Activated T-helper 1 cell treated with anti-CD3 and anti-CD28 coated beads, Interleukin-12 subunit alpha, Interleukin-12 subunit beta, Interleukin-2, Interleukin-4 antibody, amounts not matched to agents 30 ng/mL and 10 ng/mL and 1 ng/mL, durations not matched to agents 14 hours and 24 hours and 36 hours (primary cell): ENCODE measurements at places on chromosomes 12 and 14. TPM values are rescaled to one million over a fixed set of nuclear protein-coding genes. Genes with fewer than 3 reads are reported as not detected.

DNA sequence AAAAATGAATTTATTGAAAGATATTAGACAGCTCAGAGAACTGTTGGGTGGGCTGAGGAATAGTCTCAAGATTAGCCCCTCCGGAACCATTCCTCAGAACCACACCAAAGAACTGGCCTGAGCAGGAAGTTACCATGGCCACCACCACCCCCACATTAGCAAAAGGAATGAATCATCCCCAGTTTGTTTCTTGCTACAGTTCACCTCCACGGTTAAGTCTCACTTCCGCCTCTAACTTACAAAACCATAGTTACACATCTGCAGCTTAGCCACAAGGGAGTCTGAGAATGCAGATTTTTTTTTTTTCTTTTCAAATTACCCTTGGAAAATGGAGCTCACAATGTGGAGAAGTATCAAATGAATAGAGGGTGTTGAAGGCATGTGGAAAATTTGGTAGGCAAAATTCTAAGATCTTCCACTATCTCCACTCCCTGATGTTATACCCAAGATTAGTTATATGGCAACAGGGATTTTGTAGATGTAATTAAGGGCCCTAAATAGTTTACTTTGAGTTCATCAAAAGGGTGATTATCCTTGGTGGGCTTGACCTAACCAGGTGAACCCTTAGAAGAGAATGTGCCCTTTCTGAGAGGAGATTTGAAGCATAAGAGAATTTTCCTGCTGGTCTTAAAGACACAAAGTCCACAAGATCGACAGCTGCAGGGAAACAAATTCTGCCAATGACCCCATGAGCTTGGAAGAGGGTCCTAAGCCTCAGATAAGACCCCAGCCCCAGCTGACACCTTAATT lies 129.8 kb upstream of the KRR1 start:
- DNase-seq = peak; percentile 32

- DNase-seq = no peak
Measured at GRCh38 chr12:115998794-115999478, 278.6 kb downstream of the MED13L start.

GRCh38 chr12:60308366-60308991 lies 712.6 kb downstream of the SLC16A7 start:
- no peak for DNase-seq

- no peak for DNase-seq
Measured at GRCh38 chr12:4307593-4308333, 13.2 kb upstream of the TIGAR start.

GRCh38 chr12:109782326-109782703 lies 50.9 kb downstream of the TRPV4 start:
- no peak for DNase-seq

DNA sequence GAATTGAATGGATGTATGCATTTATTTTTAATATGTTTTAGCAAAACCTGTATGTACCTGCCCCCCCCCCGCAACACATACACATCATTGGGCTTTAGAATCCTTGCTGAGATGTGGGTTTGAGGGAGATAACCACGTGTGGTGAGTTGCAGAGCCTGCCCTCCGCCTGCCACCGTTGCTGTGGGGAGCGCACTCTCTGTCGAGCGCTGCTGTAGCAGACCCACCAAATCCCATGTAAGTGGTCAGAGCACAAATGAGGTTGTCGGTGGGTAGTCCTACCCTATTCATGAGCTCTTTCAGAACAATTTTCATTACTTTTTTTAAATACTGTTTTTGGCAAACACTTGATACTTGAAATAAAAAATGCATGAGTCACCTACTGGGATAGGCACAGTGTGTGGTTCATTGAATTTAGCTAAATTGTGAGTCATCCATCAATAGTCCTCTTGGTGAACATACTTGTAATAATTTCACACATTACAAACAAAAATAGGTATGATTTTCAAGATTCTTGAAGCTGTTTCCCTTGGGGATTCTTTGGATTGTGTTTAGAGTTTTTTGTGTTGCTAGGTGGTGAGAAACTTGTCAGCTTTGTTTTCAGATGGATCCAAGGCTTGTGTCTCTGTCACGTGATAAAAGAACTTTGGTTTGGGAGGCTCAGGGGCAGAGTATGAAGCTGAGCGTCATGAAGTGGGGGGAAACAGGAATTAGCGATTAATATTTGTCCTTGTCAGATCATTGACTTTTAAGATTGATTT lies 107.6 kb downstream of the PTCSC3 start:
- no peak for DNase-seq

DNA sequence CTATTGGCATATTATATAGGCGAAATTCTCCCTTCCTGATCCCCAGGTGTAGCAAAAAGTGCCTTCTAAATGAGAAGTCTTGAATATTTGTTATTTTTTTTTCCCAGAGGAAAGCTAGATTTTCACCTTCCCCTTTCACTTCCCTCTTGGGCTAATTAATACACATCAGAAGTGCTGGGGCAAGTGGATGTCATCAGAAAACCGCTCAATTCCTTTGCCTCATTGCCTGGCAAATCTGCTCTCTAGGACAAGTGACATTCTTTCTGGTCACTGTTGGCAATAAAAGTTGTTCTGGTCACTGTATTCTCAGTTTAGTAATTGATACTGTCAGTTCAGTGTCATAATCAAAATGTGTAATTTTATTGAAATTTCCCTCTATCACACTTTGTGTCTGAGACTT lies 174.5 kb downstream of the ETNK1 start:
- DNase-seq = no peak

SALL2 gene
- 1.3 and 1.6 TPM in 2 replicates for total RNA-seq

NR4A1 gene
- 52.7 and 60.3 TPM in 2 replicates for total RNA-seq

CAPZA3 gene
- not detected in 2 replicates for total RNA-seq
